ENCODE measurements at places on chromosomes 12 and 14.

DNA sequence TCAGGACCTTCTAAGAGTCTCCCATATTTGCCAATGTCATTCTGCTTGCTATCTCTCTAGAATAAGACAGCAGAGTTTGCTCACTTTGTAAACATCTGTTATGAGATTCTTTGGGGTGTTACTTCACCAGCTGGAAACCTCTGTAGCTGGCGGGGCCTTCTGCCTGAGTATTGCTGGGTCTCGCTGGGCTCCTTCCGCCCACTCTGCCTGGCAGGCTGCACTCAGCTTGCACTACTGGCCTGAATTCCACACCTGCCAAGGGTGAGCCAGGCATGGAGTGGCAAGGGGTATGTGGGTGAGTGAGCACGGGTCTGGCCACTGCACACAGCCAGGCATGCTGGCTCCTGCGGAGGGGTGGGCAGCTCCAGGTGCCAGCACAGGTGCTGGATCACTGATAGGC, 267.3 kb upstream of the PDE3A start:
- DNase-seq = no peak

- no peak for DNase-seq
Observed at GRCh38 chr14:34362641-34363251, 99.3 kb downstream of the SPTSSA start.

DNA sequence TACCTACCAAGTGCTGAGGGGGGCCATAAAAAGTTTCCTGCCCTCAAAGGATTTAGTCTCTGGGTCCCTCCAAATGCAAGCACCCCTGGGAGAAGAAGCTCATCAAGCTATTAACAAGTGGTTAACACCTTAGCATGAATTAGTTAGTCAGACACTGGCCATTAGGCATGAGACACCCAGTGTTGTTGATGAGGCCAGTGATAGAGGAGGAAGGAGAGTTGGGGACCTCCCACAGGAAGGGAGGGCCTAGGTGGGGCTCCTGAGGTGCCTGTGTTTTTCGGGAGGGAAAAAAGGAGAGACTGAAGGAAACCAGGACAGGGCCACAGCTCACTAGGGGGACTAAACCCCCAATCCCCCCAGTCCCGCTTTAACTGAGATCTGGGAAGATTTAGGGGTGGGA, 4.5 kb upstream of the KRT71 start:
- DNase-seq = no peak

- DNase-seq = peak; percentile 62
Observed at GRCh38 chr12:124767066-124767821, 96.4 kb downstream of the SCARB1 start.

DNA sequence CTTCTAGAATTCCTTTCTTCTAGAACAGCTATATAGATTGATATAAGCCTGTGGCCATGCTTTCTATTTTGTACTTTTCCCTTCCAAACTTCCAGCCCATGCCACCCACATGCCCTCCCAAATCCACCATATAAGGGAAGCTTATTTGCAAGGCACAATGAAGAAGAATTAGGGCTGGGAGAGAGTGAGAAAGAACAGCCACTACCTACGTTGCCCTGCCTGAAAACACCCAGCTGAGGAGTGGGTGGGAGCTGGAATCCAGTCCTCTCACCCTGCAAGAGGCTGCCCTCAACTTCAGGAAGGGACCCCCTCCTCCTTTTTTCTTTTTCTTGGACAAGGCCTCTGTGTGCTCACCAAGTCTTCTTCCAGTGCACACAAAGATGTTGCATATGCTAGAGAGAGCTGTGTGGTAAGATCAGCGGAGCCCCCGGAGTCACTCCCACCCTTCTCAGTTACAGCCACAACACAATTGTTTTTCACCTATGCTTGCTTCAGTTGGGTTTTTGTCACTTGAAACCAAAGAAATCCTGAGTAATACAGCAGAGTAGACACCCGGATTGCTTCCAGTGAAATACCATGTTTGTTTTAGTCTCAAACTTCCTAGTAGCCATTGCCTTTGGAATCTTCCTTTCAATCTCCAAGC, 38.8 kb downstream of the CDKL1 start:
- DNase-seq = no peak

- DNase-seq = no peak
Observed at GRCh38 chr12:88062474-88062873, 33.3 kb upstream of the C12orf50 start.

- peak; percentile 20 for DNase-seq
Observed at GRCh38 chr12:56928262-56928661, 5.9 kb downstream of the SDR9C7 start.

- no peak for DNase-seq
Observed at GRCh38 chr12:103583008-103583407, 4.1 kb upstream of the STAB2 start.

- DNase-seq = peak; percentile 33
Observed at GRCh38 chr12:70638639-70639360, 1.6 kb upstream of the PTPRB start.

- no peak for DNase-seq
Observed at GRCh38 chr12:87952223-87952622, 77.0 kb downstream of the C12orf50 start.

GRCh38 chr14:66116732-66117131, 369.4 kb upstream of the CCDC196 start:
- no peak for DNase-seq

DNA sequence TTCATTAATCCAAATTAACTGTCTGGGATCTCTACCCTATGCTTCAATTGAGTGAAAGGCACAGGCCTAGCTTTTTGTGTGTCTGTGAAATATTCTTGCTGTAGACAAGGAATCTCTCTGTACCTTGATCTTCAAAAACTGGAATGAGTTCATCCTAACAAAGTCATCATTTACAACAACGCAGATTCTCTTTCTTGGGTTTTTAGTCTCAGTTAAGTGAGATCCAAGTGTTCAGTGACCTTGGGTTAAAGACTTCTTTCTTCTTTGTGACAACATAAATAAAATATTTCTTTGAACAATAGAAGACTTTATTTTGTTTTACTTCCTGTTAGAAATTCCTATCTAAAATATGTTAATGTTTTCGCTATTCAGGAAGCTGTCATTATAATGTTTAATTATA, 192.2 kb upstream of the LMNTD1 start:
- no peak for DNase-seq

GRCh38 chr12:112350593-112351592, 31.3 kb downstream of the HECTD4 start:
- no peak for DNase-seq

DNA sequence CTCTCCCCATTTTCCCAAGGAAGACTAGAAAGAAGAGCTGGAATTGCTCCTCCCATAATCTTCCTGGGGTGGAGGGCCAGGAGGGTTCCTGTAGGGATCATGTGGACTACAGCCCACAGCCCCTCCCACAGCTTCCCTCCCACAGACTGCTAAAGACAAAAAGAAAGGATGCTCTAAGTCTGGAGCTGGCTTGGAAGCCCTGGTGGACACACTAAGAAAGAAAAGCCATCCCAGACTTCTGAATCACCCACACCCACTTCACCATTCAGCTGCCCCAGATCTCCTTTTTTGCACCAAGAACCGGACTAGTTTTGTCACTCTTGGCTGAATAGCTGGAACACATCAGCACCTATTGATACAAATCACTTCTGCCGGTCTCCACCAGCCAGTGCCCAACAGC, 56.8 kb upstream of the PLXNC1 start:
- DNase-seq = no peak

DNA sequence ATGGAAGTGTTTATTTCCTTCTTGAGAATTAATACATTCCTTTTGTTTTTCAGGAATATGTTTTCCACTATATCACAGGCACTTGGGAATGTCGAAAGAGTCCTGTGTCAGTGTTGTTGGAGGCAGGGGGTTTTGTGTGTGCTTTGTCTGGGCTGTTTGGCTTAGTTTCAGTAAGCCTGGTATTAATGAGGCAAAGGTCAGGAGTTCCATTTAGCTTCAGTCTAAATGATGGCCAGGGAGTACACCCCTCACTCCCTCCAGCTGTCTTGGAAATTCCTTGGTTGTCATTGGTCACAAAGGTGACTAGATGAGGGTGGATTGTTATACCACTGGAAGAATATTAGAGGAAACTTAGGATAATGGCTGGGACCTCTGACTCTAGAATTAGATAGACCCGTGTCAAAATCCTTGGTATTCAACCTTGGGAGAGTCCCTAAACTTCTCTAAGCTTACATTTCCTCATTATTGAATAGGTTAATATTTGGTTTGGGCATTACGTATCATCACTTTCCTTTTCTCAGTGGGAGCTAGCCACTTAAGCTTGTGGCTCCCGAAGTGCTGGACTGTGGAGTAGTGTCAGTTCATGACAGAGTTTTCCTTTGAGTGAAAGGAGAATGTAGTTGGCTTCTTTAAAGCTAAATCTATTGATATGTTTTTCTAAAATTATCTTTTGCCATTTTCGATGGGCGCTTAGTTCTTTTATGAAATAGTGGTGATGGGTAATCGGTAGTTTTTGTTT, 5.2 kb downstream of the FRS2 start:
- peak; percentile 60 for DNase-seq

DNA sequence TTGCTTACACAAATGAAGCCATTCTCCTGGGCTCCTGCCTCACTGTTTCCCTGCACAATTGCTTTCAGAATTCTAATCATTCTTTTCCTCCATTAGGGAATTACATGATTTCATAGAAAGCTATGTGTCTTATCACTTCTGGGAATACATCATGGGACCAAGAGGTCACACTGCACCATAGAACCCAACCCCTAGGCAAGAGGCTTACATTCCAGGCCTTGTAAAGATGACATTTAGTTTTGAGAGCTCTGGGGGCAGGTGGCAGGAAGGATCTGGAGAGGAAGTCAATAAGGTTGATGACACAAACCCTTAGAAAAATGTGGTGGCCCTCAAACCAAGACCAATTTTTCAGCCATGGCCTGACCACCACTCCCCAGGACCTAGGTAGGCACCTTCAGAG, 57.1 kb downstream of the NUAK1 start:
- peak; percentile 71 for DNase-seq

DNA sequence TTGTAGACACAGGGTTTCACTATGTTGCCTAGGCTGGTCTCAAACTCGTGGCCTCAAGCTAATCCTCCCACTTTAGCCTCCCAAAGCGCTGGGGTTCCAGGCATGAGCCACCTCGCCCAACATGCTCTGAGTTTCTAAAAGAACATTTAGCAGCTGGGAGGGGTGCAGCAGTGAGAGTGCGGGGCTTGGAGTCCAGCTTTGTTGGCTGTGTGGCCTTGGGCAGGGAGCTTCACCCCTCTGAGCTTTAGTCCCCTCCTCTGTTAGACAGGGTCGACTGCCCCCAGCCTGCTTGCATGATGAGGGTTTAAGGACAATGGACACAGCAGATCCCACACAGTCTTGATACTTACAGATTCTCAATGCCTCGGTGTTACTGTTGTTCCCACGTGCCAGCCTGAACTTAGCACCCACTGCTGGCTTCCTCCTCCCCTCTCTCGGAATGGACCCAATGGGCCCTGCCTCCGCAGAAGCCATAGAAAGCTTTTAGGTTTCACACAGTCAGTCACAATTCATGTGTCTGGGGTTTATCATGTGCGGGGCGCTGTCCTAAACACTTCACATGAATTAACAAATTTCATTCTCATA, 54.6 kb downstream of the PSMA6 start:
- no peak for DNase-seq

All from fibroblast of skin of right quadriceps (primary cell).